ENCODE measurements at places on chromosomes 6 and 20.

DNA sequence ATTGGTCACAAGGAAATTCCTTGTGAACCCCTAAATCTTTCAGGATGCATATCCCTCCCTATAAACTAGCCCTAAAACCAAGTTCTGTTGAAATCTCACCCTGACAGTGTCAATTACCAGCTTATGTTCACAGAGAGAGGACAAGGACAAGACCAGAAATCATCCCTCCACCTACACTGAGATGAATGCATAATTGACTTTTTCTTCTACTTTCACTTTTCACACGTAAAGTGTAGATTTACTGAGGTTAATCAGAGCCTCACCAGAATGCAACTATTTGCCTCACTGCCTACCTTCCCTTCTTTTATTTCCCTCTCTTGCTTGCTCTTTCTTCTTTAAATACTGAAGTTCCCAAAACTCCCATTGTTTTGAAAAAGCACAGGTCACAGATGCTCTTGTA is 15.3 kb upstream of the NKAIN2 start:
- no peak for DNase-seq

- DNase-seq: no peak
These were observed 39.7 kb downstream of the KCNS1 start for GRCh38 chr20:45061244-45061643.

GRCh38 chr6:140874066-140874465 is 1258.7 kb upstream of the GJE1 start:
- no peak for DNase-seq

DNA sequence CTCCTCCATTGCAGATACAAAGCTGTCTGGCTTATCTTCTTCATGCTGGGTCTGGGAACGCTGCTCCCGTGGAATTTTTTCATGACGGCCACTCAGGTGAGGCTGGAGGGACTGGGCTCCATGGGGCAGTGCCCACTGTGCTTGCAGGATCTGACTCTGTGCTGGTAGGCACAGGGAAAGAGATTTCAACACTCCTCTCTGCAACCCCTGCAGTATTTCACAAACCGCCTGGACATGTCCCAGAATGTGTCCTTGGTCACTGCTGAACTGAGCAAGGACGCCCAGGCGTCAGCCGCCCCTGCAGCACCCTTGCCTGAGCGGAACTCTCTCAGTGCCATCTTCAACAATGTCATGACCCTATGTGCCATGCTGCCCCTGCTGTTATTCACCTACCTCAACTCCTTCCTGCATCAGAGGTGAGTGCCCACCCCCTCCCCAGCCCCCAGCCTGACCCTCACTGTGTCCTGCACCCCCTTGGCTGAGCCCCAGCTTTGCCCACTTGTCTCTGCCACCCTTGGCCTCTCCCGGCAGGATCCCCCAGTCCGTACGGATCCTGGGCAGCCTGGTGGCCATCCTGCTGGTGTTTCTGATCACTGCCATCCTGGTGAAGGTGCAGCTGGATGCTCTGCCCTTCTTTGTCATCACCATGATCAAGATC is 6.1 kb downstream of the SLC29A1 start:
- no peak for DNase-seq

DNA sequence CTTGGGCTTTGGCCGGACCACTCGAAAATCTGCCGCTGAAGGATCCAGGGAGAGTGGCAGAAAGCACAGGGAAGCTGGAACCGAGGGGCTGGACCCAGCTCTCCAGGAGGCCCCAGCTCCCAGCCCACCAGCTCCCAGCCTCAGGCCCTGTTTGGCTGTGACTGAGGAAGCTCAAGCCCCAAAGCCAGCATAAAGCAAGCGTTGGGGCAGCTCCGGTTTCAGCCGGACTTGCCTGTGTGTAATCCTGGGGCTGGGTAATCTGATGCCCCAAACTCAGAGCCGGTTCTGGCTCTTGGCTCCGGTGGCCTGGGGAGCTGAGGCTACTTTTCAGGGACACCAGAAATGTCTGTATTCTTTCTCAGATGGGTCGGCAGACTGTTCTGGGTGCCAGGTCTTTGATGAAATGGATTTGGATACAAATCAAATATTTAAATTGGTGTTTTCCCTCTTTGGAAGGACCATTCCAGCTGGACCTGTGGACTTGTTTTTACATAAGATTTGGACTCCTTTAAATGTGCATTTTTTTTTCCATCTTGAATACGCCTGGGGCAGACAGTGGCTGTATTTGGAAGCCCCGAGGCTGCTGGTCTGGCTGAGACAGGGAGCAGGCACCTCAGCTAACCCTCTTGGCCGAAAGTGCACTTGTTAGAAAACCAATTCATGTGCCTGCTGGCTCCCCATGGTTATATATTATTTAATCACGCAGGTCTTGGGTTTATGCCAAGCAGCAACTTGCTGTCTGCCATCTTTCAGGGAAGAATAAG is 29.7 kb downstream of the RPP40 start:
- DNase-seq: no peak

DNA sequence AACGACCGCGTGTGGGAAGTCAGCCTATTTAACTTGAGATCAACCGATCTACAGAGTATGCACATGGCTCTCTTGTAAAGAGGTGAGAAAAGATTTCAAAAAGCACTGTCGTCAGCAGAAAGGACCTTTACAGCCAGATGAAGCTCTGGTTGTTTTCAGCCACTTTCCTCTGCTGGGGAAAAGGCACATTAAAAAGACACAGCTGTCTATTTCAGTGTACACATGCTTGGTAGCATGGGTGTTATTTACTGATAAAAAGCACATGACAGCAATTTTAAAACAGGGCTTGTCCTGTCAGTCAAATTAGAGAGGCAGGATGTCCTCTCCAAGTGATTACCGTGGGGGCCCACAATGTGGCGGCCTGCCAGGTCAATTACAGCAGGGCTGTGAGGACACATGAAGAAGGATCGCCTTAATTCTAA is 188.9 kb downstream of the PRKN start:
- no peak for DNase-seq

DNA sequence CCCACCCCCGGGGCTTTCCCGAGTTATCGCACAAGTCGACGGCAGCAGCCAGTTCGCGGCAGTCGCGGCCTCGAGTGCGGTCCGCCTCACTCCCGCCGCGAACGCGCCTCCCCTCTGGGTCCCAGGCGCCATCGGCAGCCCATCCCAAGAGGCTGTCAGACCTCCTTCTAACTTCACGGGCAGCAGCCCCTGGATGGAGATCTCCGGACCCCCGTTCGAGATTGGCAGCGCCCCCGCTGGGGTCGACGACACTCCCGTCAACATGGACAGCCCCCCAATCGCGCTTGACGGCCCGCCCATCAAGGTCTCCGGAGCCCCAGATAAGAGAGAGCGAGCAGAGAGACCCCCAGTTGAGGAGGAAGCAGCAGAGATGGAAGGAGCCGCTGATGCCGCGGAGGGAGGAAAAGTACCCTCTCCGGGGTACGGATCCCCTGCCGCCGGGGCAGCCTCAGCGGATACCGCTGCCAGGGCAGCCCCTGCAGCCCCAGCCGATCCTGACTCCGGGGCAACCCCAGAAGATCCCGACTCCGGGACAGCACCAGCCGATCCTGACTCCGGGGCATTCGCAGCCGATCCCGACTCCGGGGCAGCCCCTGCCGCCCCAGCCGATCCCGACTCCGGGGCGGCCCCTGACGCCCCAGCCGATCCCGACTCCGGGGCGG is 1.6 kb downstream of the GNAS start:
- no peak for DNase-seq

- no peak for DNase-seq
These were observed 17.4 kb downstream of the EZR start for GRCh38 chr6:158801655-158802294.

DNA sequence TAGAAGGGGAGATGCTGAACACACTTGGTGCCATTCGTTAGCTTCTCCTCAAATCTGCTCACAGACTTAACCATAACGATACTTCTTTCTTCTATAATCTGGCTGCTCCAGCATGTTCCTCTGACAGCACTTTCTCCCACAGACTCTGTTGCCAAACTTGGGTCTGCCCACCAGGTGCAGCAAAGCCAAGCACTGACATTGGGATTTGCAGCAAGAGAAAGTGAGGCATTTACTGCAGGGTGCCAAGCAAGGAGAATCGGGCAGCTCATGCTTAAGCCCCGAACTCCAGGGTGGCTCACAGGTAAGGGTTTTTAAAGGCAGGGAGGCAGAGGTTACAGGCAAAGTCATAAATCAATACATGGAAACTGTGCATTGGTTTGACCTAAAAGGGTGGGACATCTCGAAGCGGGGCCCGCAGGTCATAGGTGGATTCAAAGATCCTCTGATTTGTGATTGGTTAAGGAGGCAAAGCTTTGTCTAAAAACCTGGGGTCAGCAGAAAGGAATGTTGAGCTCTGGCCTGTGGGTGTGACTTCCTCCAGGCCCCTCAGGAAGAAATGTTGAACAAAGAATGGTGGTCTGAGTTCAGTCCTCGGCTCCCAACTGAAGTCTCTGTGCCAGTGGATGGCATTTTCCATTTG is 25.1 kb upstream of the PNPLA1 start:
- DNase-seq: no peak

DNA sequence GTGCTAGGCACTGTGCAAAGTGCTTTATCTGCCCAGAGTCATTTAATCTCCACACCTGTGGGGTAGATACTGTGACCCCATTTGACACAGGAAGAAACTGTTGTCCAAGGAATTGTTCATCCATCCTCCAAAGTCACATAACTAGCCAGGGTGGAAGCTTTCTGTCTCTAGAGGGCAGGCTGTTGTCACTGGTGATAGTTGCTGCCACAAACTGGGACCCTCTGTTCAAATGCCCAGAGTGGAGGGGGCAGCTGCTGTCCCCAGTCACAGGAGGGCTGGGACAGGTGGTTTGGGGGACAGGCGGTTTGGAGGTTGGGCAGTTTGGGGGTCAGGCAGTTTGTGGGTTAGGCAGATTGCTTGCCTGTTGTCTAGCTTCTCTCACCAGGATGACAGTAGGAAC is 16.1 kb upstream of the TMEM242 start:
- DNase-seq: no peak

DNA sequence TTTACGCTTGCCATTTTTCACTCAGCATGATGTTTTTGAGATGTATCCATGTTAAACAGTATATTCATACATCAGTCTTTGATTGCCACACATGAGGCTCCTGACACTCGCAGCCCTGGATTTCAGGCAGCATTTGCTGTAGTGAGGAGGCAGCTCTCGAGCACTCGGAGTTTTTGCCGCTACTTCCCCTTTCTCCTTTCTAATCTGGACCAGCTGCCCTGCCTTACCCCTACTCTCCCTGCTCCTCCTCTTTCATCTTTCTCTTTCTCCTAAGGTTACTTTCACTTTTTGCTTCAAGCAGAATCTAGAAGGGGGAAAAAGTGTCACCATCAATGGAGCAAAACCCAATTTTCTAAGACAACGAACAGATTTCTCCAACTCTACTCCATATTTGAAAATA is 5.9 kb upstream of the CST3 start:
- DNase-seq: no peak

DNA sequence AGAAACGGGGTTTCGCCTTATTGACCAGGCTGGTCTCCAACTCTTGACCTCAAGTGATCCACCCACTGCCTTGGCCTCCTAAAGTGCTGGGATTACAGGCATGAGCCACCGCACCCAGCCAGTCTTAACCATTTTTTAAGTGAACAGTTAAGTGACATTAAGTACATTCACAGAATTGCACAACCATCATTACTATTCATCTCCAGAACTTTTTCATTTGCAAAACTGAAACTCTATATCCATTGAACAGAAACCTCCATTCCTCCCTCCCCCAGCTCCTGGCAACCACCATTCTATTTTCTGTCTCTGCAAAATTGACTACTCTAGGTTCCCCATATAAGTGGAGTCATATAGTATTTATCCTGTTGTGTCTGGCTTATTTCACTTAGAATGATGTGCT is 59.7 kb downstream of the PLCB4 start:
- DNase-seq: no peak

DNA sequence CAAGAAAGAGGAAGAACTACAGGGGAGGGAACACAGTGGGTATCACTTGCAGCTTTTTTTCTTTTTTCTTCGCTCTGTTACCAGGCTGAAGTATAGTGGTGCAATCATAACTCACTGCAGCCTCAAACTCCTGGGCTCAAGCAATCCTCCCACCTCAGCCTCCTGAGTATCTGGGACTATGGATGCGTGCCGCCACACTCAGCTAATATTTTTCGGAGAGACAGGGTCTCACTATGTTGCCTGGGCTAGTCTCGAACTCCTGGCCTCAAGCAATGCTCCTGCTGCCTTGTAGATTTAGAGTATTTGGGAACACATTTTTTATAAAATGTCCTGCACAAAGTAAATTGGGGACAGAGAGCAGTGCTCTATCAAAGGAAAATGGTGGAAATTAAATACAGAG is 28.3 kb downstream of the PARD6B start:
- no peak for DNase-seq

DNA sequence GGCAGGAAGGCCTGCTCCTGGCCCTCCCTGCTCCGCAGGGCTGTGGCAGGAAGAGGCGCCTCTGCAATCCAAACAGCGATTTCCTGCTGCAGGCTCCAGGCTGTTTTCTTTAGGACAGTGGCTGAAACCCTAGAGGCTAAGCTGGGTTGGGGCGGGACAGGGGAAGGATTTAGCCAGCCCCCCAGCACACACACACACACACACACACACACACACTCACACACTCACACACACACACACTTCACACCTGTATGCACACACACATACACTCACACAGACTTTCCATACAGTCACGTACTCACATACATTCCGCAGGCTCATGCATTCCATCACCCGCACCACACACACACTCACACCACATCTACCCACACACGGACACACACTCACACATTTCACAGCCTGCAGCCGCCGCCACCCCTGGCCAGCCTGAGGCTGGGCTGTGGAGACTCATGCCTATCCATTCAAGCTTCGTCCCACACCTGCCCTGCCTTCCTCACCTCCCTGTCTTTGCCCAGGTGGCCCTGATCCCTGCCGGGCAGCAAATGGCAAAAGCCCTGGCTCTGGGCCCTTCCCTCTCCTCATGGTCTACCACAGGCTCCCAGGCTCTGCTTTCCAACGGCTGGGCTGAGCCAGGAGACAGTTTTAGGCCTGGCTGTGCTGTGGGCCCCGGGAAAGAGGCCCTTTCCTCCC is 17.9 kb downstream of the MDFI start:
- DNase-seq: no peak

- DNase-seq: no peak
These were observed 80.9 kb downstream of the GJA1 start for GRCh38 chr6:121516331-121516730.

GRCh38 chr6:41372832-41373626 is 37.6 kb downstream of the NCR2 start:
- DNase-seq: no peak
